ENCODE measurements at places on chromosomes 7 and 10.

DNA sequence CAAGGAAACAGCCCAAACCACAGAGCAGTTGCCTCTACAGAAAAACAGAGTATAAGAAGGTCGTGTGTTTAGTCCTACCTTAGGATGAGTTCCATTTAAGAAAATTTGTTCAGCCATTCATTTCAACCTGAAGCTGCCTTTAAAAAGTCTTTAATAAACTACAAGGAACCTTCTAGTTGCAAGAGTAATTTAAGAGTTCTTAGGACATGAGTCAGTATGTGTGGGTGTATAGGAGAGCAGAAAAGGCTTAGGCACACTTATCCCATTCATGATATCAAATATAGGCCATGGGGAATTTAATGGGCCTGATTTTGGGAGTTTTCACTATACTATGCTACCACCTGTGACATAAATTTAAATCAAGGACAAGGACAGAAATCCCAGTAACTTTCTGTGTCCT lies 496.8 kb downstream of the TFEC start:
- no peak for DNase-seq

DNA sequence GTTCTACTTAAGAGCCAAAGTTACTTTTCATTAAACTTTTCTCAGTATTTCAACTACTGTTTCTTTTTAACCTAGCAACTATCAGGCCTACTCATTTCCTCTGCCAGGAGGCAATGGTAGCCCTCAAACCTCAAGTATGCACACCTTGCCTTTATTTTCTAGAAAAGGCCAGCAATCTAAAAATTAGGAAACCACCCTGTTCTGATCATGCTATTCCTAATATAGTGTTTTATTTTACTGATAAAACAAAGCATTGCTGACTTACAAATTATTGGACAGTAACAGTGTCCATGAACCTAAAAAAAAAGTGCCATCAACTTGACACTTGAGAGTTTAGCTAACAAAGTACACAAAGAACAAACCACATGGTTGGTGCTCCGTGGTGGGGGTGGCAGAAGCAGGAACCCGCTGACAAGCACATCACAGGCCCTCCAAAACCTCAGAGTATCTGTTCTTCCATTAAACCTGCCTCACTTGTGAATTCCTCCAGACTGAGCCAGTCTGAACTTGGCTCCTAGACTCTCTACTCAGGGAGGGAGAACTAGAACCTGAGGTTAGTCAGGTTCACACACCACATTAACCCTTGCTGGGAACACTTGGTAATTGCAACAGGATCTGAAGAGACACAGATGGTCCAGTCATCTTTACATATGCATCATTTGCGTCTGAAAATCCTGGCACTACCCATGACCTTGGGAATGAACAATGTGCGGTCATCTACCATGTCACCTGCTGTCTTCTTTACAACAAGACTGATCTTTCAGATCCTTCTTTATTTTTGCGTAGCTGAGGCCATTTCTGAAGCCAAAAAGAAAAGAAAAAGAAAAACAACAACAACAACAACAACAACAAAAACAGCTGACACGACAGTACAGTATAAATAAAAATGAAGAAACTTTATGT lies 31.9 kb downstream of the PIP4K2A start:
- peak; percentile 67 for DNase-seq

- no peak for DNase-seq
These were observed 92.6 kb downstream of the JMJD1C start for GRCh38 chr10:63373176-63373575.

GRCh38 chr7:78169992-78170391 lies 371.4 kb downstream of the PHTF2 start:
- DNase-seq, result no peak

DNA sequence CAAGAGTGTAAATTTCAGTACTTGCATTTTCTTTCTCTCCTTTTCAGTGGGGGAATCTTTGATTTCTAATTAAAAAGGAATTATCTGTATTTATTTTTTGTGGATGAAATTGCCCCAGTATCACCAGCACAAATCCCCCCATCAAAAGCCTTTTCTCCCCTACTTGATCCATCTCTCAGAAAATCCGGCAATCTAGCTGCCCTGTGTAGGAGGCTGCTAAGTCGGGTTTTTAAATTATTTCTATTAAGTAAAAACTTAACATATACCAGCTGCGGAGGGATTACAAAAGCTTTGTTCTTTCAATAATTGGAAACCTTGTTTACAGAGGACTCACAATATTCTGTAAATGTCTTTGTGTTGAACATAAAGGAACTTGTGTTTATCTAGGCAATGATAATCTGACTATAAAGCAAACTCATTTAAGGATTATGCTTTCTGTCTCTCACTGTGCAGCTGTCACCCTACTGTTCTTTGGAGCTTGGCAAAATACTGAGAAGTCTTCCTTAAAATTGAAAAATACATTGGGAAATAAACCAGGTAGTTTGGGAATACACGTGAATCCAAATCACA lies 177.4 kb upstream of the PRR15 start:
- DNase-seq, result no peak

DNA sequence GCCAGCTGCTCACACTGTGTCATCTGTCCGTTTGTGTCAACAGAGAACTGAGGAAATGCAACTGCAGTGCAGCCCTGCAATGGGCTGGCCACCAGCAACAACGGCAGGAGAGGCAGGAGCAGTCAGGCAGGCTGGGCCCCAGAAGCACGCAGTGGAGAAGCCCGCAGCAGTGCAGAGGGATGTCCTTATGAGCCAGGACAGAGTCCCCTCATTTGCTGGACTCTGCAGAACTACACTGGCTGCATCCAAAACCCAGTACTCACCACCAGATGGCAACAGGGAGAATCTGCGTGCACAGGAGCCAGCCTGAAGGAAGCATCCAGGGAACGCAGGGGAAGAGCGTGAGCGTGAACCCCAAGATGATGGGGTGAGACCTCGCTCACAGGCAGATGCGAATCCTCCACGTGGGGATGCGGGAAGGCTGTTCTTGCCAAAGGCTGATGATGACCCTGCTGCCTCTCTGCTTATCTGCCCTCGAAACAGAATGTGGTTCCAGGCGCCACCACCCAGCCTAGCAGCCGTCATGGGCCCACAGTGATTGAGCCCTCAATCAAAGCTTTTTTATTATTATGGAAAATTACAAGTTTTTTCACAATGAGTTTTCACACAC lies 232.1 kb downstream of the PTPRN2 start:
- no peak for DNase-seq

DNA sequence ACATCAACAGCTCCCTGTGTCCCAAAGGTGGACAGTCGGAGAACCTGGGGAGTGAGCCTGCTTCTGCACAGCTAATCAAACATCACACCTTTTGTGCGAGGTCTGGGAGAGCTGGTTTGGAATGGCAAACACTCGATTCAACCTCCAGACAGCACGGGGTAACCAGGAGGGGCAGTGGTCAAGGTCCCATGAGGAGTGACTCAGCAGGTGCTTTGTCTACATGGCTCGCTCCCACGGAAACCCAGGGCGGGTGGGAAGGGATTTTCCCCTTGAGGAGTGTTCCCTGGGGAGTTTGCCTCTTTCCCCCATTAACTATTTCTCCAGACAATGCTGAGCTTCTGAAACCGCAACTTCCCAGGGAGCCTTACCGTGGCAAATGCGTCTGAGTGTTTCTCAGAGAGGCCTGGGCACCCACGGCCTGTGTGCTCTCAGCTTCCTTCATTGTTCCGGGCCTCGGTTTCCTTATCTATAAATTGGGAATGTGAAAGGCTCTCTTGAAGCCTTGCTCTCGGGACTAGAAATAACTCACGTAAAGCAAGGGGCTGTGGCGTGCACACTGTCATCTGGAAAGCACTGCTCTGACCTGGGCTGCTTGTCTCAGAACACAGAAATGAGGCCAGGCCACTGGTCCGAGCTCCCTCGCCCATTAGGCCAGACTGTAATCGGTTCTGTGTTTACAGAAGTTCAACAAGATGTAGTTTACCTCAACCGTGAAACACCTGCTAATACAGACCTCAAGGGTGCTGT lies 14.0 kb upstream of the GTPBP4 start:
- no peak for DNase-seq

DNA sequence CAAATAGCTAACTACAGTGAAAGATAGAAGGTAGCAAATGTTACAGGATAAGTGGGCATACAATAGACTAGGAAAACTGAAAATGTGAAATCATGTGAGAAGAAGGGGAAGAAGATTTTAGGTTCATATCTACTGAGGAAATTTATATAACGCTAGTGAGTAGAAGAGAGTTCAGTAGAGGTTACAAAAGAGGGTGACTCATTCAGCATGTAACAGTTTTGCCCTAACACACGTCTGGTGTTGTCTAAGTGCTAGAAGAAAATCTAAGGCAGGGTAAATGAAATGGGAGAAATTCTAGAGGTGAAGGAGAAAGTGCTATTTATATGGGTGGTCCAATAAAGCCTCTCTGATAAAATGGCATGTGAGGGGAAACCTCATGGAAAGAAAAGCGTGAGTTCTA lies 731.4 kb upstream of the POT1 start:
- DNase-seq, result no peak

GRCh38 chr7:94249631-94250030 lies 145.1 kb upstream of the COL1A2 start:
- DNase-seq, result no peak

- DNase-seq, result no peak
These were observed 39.5 kb downstream of the ZNF117 start for GRCh38 chr7:64951250-64951848.

GRCh38 chr7:6451224-6451705 lies 3.5 kb upstream of the DAGLB start:
- DNase-seq, result no peak

DNA sequence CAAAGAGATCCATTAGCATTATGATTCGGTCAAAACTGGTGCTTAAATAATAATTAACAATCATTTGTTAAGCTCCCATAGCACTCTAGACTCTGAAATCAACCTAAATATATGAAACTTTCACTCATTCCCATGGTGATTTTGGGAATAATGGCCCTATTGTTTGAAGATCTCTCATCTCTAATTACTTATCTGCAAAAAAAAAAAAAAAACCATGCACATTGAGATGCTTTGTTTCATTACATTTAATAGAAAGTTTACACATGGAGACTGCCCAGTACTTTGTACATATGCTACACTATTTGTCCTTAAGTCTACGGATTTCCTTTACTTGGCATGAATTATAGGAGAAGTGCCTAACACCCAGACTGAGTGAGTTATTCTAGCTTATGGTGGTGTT lies 280.6 kb upstream of the MEOX2 start:
- no peak for DNase-seq
